Right ventricle myocardium superior (tissue), 1 donor: ENCODE measurements at places on chromosomes 1 and 21. TPM values are rescaled to one million over a fixed set of nuclear protein-coding genes. Genes with fewer than 3 reads are reported as not detected.

Gene C1orf116
- 0.81 TPM for total RNA-seq

Gene PGLYRP3
- not detected for total RNA-seq

Gene DTL
- 0.43 TPM for total RNA-seq

Gene KIAA0040
- total RNA-seq = 15.4 TPM

Gene STRIP1
- 16.2 TPM for total RNA-seq

Gene SPEN
- total RNA-seq = 20.3 TPM

DNA sequence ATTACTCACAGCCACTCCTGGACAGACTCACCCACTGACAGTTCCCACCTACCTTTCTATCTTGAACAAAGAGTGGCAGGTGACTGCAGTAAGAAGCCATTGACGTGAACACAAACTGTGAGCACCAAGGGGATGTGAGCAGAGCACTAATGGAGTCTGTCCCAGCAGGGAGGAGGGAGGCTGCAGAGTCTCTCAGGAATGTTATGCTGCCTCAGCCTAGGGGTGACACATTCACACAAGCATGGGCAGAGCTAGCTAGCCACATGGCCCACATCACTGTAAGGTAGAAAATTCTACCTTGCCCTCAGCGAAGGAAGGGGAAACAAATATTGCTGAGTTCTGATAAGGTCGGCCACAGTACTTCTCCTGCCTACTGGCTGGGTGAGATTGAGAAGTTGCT, 56.8 kb upstream of the PTGFRN start:
- DNase-seq = no peak

- DNase-seq = peak; percentile 59
These were observed 743 bp downstream of the CD52 start for GRCh38 chr1:26318338-26319064.

GRCh38 chr1:17128361-17128760, 9.1 kb upstream of the PADI2 start:
- no peak for DNase-seq

GRCh38 chr1:45973121-45973520, 159.3 kb downstream of the PIK3R3 start:
- DNase-seq = no peak

GRCh38 chr1:152444045-152444444, 30.0 kb upstream of the CRNN start:
- DNase-seq = no peak

- no peak for DNase-seq
These were observed 39.1 kb downstream of the UROD start for GRCh38 chr1:45051005-45051772.

DNA sequence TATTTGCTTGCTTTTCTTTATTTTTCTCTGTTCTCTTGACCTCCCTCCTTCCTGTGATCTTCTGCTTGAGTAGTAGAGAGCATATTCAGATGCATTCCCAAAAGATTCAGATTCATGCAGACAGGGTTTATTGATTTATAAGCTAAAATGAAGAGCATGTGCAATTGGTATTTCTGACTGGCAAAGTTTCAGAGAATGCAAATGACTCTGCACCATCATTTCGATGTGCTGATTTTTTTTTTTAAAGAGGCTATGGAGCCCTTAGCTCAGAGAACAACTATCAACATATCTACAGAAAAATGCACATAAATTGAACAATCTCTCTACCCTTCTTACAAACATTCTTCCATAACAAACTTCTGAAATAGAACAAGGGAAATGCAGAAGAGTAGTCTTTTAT, 312.0 kb downstream of the VAV3 start:
- no peak for DNase-seq

DNA sequence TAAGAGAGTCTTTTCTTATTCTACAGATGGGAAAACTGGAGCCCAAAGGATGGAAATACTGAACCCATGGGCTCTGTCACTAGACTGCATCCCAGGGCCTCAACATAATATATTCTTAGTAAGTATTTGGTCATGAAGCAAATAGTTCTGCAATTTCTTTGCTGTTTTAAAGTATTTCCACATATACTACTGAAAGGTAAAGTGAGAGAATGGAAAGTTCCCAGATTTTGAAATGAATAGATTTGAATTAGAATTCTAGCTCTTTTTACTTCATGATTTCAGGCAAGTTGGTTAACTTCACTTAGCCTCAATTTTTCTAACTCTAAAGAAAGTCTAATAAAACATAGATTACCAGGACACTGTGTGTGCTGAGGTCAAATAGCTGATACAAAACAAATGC, 95.6 kb upstream of the FGGY start:
- no peak for DNase-seq

- peak; percentile 92 for DNase-seq
These were observed at the start of gene EFHD2 for GRCh38 chr1:15409388-15410222. TSS of gene EFHD2 (plus strand) at chr1:15409888. CDS start at chr1:15409972, 84 bp downstream.

DNA sequence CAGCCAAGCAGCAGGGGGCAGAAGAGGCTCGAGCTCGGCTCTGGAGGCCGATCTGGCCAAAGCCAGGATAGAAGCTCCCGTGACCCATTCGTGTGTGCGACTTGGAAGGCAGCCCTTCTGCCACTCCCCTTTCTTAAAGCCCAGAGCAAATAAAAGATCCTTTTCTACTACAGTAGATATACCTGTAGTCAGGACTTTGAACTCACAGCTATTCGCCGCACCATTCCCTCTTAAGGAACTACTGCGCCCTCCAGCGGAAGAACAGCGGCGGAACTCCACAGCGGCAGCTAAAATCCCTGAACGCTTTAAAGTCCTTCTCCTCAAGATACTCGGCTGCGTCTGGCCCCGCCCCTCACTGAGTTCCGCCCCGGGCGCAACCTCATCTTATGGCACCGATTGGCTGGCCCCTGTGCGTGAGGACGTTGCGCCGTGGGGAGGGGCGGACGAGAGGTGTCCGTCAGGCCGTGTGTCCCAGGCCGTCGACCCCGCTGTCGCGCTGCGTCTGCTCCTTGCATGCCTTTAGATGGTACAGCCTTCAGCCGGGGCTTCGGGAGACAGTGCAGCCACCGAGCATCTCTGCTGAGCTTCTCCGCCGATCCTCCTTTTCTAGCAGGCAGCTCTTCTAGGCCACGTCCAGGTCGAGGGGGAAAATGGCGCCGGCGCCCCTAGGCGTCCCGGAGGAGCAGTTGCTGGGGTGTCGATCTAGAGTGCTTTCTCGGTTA, at the start of gene LRIG2:
Gene LRIG2 (plus strand): TSS at position 442 of the 722 bp plus-strand sequence. CDS start 209 bp downstream, at position 651.
- peak; percentile 100 for DNase-seq

GRCh38 chr21:44614961-44615391, 3.1 kb downstream of the KRTAP10-8 start:
- DNase-seq = no peak

- DNase-seq = no peak
These were observed 29.4 kb upstream of the RBM15 start for GRCh38 chr1:110309767-110310166.
